Kidney (tissue), 22 donors: ENCODE measurements at places on chromosomes 13 and 19. TPM values are rescaled to one million over a fixed set of nuclear protein-coding genes. Genes with fewer than 3 reads are reported as not detected.

DNA sequence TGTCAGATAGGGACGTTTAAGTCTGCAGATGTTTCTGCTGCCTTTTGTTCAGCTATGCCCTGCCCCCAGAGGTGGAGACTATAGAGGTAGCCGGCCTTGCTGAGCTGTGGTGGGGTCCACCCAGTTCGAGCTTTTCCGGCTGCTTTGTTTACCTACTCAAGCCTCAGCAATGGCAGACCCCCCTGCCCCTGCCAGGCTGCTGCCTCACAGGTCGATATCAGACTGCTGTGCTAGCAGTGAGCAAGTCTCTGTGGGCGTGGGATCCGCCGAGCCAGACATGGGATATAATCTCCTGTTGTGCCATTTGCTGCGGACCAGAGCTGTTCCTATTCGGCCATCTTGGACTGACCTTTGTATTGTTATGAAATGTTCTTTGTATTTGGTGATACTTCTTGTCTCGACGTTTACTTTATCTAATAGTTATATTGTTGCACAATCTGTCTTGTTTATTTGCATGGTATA lies 46.3 kb downstream of the NBEA start:
- DNase-seq, result no peak

Gene PTPRH
- polyA plus RNA-seq, result not detected

- DNase-seq, result no peak
Observed at GRCh38 chr19:18526316-18526715, 4.4 kb upstream of the ELL start.

Gene CLEC4G
- polyA plus RNA-seq, result 1.1 TPM

DNA sequence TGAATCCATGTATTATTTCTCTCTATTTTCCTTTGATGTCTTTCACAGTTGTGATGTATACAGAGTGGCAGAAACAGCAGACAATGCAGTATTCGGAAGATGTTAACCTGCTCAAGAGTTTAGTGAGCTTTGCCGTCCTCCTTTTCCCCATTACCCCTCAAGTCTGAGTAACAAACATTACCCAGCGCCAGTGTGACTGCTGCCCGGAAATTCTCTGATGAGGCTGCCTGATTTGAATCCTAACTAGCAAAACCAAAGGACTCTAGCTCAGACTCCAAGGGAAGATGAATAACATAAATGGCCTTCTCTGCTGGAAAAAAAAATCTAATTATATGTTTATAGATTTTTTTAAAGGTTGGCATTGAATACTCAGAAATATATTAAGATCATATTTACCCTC lies 247.3 kb upstream of the SOX21 start:
- no peak for DNase-seq

DNA sequence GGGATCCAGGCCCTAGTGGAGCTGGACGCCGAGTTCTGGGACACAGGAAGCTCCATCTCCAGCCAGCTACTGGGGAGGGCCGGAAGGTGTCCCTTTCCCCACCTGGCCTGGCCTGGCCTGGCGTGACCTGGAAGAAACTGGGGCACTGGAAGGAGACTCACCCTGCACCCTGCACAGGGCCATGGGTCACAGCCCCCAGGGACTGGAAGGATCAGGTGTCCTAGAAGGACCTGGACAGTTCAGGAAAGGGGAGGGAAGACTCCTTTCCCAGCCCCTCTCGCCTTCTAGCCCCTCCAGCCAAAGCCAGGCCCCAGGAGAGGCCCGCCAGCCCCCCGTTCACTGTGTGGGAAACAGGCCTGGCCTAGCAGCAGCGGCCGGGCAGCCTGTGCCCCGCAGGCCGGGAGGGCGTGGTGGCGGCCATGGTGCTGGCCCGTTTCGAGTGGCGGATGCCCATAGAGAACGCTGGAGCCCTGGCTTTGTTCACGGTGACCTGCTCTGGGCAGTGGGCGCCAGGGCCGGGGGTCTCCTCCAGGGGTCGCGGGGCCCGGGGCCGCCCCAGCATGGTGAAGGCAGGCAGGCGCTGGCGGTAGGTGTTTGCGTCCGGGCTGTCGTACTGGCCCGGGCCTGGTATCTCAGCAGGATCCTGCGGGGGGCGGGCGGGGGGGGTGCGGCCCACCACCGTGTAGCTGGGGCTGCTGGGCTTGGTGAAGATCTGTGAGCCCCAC lies 2.8 kb upstream of the SHC2 start:
- DNase-seq, result no peak

Gene CFAP97D2
- polyA plus RNA-seq, result not detected

- peak; percentile 80 for DNase-seq
Observed at GRCh38 chr19:47296036-47296435, 13.6 kb upstream of the C5AR1 start.

GRCh38 chr19:7910321-7911161 lies 4.1 kb upstream of the TGFBR3L start:
- DNase-seq, result no peak

- DNase-seq, result peak; percentile 71
Observed at GRCh38 chr19:48896191-48896720, 2.3 kb downstream of the TULP2 start.

Gene FGF9
- polyA plus RNA-seq, result 8.5 TPM

DNA sequence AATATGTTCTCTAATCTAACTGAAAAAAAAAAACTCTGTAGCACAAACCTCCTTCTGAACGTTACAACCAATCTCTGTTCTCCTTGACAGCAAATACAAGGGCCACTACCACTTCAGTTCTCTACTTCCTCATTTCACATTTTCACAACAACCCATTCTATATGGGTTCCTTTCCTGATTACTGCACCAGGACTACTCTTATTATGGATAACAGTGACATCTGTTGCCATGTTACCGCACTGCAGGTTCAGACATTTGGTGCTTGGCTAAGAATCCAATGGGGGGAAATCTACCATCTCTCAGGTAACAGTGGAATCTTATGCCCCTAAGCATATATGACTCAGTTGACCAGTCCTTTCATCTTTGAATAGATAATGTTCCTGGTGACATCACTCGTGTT lies 11.6 kb upstream of the FPR3 start:
- DNase-seq, result no peak

GRCh38 chr19:49297403-49297802 lies 27.6 kb downstream of the SLC6A16 start:
- DNase-seq, result no peak

DNA sequence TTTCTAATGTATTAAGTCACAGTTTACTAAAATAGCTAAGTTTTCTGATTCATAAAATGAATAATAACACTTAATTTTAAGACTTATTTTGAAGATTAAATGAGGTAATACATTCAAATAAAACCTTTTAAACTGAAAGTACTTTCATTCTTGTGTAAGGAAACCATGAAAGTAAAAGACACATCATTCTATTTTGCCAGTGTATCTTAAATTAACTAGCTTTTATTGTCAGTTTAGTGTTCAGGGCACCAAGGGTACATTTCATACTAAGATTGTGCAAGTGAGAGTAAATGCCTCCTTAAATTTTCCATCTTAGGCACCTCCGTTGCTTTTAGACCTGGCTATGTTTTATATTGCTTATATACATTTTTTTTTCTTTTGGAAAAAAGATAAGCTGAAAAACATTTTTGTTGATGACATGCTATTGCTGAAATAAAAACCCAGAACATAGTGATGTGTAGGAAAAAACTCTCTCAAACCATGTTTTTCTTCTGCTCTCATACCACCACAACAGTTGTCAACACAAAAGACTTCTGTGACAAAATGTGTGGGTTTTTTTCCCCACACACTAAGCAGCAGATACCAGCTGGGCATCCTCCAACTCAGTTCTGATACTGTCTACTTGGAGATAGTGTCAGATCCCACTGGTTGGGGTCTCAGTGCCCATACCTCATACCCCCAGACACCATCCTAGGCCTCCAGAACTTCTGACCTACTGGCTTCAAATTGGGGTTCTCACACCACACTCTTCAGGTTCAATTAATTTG lies 30.7 kb upstream of the LPAR6 start:
- DNase-seq, result no peak

DNA sequence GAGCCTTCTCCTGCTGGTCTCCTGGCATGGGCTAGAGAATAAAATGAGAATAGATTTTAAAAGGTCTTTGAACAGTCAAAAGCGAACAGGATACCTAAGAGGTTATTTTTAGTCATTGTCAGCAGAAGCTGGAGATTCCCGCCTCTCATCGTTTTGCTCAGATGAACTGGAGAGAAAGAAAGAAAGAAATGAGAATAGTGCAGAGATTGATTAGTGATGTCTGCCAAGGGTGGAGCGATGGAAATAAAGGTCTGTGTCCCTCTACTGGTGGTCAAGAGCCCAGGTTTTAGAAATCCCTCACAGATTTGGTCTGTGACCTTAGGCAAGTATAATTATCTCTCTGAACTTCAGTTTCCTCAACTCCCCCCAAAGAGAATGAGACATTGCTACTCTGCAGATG lies 5.3 kb downstream of the NCAN start:
- DNase-seq, result no peak

GRCh38 chr19:7868326-7868670 lies 5.9 kb downstream of the PRR36 start:
- DNase-seq, result no peak

- peak; percentile 55 for DNase-seq
Observed at GRCh38 chr13:99972190-99972731, 694 bp upstream of the ZIC5 start.

Gene KLK12
- polyA plus RNA-seq, result not detected

Gene FPR1
- 2.2 TPM for polyA plus RNA-seq

DNA sequence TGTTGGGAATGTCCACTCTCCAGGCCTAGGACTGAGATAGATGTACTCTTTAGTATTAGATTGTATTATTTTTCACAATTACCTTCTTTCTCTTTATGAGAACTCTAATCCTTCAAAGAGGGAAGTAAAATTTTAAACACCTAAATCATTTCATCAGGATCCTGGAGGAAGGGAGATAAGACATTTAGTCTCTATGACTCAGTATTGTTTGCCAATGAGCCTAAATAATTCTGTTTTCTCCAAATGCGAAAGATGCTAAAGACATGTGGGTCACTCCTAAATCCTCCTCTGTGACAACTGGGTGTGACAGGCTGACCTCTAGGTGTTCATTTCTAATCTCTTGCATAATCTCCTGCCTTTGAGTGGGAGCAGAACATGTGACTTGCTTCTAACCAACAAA lies 1736.6 kb upstream of the MIR17HG start:
- DNase-seq, result no peak

Gene SOX1
- not detected for polyA plus RNA-seq

Gene MED29
- 32.4 TPM for polyA plus RNA-seq

DNA sequence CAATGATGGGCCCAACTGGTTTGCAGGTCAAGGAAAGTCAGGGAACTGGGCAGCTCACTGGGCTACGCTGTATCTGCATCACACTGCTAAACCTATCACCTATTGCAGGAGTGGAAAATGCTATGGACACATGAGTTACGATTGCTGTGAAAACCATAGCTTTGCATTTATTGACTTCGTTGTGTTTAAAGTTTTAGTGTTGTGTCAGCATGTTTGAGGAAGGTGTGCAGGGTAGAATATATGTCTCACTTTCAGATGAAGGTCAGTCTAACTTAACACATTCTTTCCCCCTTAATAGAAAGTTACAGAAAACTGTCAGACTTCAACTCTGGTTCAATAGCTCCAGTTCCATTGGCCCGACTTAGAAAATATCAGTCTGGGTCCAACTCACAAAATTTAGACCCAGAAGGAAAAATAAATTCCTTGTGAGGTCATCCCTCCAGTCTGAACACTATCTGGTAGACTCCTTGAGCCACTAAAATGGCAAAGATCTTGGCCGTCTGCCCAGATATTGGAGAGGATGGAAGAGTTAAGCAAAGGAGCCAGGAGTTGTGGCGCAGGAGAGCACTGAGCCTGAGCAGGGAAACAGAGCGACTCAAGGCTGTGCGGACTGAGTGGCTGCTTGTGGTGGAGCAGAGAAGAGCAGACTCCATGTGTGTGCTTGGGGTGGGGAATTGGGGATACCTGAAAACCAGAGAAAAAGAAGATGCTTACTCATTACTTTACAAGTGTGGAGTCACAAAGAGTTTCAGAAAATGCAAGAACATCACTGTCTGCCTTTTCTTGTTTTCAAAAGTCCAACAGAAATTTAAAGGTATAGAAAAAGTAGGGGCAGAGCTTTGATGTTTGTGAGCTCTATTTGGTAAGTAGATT lies 518.5 kb downstream of the FGF9 start:
- DNase-seq, result no peak

DNA sequence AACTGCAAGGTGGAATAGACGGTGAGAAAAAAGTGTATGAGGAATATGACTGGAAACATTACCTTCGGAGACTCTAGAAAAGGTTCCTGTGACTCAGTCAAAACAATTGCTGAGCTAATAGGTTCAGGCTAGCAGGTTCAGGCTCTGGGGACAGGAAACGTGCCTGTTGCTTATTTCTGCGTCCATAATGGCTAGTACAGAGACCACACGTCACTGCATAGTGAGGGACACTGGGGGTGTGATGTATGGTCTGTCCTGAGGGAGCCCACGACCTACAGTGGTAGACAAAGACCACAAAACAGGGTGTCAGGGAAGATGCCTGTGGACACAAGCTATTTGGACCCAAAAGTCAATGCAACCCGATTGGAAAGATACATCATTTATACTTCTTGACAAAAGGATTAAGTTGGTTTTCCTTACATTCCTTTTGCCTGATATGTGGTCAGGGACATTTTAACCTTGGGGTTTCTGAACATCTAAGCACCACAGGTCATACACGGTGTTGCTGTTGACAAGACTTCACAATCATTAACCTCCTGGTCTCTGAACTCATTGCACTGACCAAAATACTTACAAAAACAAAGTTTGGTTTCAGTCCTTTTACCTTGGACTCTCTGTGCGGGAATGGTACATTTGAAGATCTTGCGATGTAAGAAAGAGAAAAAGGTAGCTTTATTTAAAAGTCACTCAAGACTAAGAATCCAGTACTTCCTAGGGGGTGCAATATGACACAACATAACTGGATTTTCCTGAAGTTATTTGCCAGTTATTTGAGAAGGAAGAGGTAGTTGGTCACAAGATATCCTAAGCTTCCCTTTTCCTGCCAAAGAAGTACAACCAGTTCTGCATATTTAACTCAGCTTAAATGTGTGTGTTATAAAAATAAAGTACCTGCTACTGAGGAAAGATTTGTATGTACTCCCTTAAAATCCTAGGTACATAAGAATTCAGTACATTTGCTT lies 20.0 kb downstream of the CRYL1 start:
- DNase-seq, result no peak

GRCh38 chr19:1213391-1214286 lies 8.1 kb downstream of the STK11 start:
- peak; percentile 75 for DNase-seq

GRCh38 chr19:4374498-4375163 lies 25.7 kb downstream of the SH3GL1 start:
- DNase-seq, result no peak

GRCh38 chr19:13037161-13037560 lies 41.9 kb downstream of the NFIX start:
- no peak for DNase-seq

GRCh38 chr19:3615524-3616135 lies 9.0 kb upstream of the TBXA2R start:
- DNase-seq, result no peak

Gene HCST
- 10.6 TPM for polyA plus RNA-seq

DNA sequence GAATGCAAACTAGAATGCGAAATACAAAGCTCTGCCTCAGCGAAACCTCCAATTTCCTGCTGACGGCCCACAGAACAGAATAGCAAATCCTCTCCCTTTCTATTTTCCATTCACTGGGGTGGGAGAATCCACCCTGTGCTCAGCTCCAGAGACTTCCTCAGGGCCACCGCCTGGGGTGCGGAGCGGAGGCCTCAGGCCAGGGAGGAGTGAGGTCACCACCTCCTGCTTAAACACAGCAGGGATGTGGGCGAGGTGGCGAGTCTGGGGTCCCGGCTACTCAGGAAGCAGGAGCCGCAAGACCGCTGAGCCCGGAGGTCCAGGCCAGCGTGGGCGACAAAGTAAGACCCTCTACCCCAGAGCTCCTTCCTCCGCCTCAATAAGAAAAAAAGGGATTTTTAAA lies 666 bp upstream of the ZNF320 start:
- DNase-seq, result no peak

GRCh38 chr19:22261596-22261995 lies 24.6 kb upstream of the ZNF729 start:
- DNase-seq, result no peak
